ENCODE measurements at places on chromosomes 5 and 9.

DNA sequence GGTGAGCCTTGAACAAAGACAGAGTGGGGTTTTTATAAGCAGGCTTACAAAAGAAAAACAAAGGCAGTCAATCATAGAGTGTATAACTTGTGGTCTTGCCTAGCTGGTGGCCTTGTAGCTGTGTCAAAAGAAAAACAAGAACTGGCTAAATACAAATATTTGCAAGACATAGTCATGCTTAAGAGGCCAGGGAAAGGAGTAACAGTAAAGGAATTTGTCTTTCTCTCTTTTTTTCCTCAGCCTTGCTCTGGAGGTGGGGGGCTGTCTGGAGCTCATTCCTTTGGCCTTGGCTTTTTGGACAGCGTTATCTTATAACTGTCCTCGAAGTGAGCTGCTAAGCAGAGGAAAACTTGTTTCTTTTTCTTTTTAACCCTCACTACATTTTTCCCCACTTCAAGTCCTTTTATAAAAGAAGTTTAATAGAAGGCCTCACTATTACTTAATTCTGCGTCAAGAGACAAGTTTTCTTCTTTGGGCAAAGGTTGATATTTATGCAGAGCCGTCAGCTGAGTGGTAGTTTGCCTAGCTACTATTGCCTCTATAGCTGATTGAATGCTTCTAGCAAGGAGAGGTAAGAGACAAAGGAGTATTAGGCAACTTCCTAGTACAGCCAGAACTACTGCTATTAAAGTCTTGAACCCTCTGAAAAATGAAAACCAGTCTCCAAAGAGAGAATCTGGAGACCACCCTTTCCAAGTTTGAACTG is 14.3 kb downstream of the CEL start:
- no peak for DNase-seq

- no peak for DNase-seq
Measured at GRCh38 chr9:34984049-34984448, 5.5 kb upstream of the DNAJB5 start.

- peak; percentile 6 for DNase-seq
Measured at GRCh38 chr5:69492923-69493395, 369 bp downstream of the OCLN start.

- no peak for DNase-seq
Measured at GRCh38 chr9:33222031-33222430, 17.9 kb upstream of the SPINK4 start.

DNA sequence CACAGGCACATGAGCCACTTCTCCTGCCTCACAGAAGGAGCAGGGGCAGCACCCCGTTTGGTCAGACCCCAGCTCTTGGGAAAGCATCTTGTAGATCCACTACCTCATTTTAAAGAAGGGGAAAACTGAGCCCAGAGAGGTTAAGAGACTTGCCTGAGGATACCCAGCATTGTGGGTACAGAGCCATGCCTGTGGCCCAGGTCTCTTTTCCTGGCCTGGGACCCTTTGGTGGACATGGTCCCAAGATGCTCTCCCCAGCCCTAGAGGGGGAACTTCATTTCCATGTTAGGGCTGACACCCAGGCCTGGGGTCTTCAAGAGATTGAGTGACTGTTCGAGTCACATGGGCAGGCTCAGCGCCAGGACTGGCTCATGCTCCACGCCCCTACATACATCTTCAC is 64.2 kb downstream of the NEK6 start:
- no peak for DNase-seq

GRCh38 chr9:114849450-114849849 is 43.6 kb upstream of the TNFSF15 start:
- no peak for DNase-seq

DNA sequence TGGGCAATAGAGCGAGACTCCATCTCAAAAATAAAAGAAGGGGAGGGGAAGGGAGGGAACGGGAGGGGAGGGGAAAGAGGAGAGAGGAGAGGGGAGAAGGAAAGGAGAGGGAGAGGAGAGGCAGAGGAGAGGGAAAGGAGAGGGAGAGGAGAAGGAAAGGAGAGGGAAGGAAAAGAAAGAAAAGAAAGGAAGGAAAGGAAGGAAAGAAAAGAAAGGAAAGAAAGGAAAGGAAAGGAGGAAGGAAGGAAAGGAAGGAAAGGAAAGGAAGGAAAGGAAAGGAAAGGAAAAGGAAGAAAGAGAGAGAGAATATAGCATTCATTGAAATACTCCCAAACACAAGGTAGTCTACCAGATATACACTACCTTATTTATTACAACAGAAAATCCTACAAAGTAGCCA is 44.8 kb downstream of the SUSD1 start:
- DNase-seq = no peak

DNA sequence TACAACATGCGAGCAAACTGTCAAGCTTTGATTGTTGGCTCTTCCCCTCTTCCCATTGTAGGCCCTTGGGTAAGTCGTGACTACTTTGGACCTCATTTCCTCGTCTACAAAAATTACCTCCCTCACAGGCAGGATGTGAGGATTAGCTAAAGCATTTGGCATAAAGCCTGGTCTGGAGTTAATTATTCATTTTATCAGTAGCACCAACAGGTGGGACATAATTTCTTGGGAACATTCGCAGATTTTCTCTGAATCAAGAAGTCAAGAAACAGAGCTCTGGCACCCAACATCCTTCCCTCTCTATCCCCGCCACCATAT is 39.9 kb upstream of the SEMA6A start:
- no peak for DNase-seq

GRCh38 chr9:84781458-84781857 is 111.9 kb downstream of the NTRK2 start:
- no peak for DNase-seq

DNA sequence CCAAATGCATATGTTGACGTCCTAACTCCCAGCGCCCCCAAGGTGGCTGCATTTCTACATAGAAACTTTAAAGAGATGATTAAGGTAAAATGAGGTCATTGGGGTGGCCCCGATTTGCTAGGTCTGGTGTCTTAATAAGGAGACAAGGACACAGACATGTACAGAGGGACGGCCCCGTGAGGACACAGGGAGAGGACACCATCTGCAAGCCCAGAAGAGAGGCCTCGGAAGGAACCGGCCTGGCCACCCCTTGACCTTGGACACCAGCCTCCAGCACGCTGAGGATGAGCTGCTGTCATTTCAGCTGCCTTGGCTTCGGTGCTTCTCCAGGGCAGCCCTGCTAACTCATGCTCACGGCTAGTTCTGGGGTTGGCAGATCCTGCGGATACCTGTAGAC is 73.2 kb downstream of the MRPL36 start:
- no peak for DNase-seq

GRCh38 chr5:425714-426113 is 17.3 kb upstream of the EXOC3 start:
- DNase-seq = no peak

All from BE2C (cell line).